ENCODE measurements at places on chromosomes 12 and 14.

GRCh38 chr14:58904776-58905175 is 267.0 kb downstream of the DACT1 start:
- DNase-seq, result no peak

GRCh38 chr14:68703093-68703492 is 89.8 kb downstream of the ZFP36L1 start:
- DNase-seq, result no peak

GRCh38 chr12:63090716-63091115 is 60.3 kb downstream of the AVPR1A start:
- no peak for DNase-seq

DNA sequence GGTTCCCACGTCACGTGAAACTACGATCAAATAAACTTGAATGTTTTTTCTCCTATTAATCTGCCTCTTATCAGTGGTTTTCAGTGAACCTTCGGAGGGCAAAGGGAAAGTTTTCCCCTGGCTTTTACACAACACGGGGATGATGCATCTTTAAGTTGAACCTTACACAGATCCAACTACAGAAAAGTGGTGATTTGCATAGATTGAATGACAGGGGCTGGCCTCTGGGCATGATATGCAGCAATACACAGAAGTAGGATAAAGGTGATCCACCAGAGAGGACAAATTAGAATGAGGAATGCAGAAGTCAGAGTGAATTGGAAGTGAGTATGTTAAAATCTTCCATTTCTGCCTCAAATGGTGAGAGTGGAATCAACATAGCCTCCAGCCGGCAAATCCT is 11.6 kb downstream of the GSG1 start:
- DNase-seq, result no peak

DNA sequence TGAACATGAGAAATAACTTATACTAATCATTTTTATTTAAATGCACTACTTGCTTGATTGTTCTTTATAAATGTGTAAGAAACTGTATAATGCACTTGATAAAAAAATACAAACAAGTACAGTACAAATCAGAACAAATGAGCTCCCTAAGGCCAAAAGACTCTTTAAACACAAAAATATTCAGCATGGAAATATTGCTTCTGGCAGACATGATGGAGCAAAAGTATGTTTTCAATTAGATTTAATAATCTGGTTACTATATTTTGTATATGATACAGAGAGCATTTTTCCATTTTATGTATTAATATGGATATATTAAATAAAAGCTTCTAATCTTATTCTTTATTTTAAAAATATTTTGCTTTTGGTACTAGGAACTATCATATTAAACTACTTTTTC is 800.2 kb upstream of the LRFN5 start:
- no peak for DNase-seq

DNA sequence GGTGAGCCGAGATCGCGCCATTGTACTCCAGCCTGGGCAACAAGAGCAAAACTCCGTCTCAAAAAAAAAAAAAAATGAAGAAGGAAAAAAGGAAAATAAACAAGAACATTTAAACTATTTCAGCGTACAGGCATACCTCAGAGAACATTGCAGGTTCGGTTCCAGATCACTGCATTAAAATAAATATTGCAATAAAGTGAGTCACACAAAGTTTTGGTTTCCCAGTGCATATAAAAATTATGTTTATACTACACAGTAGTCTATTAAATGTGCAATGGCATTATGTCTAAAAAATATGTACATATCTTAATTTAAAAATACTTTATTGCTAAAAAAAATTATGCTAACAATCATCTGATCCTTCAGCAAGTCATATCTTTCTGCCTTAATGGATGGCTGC is 53.5 kb upstream of the PLEKHG6 start:
- DNase-seq, result no peak

DNA sequence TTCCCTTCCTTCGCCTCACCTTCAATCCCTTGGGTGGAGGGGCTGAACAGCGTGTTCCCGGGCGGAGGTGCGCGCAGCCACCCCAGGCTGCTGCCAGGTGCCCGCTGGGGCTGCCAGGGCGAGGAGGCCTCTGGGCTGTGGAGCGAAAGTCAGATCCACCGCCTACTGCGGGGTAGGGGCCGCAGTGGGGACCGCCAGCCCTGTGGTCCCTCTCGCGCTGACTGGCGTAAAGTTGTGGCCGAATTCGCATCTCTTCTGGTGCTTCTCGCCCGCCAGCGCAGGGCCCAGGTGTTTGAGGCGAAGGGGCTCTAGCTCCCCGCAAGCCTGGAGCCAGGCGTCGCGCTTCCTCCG is 6.9 kb upstream of the HOXC4 start:
- DNase-seq, result no peak

- no peak for DNase-seq
These were observed 6.0 kb upstream of the FBXO34 start for GRCh38 chr14:55265197-55265596.

DNA sequence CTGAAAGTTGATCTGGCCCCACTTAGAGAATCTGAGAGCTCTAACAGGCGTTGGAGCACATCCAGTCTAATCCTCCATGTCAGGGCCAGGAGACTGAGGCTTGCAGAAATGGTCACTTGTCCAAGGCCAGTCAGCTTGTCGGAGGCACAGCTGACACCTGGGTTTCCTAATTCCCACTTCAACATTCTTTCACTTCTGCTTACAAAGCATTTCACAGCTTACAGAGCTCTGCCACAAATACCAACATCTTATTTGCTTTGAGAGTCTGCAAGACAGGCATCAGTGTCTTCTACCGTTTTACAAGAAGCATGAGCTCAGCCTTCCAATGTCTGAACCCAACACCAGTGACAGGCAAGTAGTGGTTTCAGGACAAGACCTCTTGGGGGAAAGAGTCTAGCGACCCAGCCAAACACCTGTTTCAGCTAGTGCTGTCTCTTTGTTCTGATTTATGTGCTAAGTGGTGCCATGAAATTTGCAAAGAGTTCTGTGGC is 31.8 kb downstream of the ISCA2 start:
- no peak for DNase-seq

- DNase-seq, result no peak
These were observed 125.8 kb upstream of the EVL start for GRCh38 chr14:99939421-99939820.

DNA sequence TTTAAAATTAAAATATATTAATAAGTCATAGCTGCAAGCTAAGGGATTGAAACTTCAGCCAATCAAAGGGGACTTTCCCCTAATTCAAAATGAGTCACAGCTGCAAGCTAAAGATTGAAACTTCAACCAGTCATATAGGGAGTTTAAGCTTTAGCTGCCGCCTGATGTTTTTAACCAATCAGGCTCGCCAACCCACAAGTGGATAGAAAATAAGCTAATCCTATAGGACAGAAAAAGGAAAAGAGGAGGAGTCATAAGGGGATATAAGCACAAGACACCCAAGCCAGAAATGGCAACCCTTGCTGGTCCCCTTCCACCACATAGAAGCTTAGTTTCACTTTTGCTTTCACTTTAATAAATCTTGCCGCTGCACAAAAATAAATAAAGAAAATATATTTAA is 1154.6 kb downstream of the GALC start:
- DNase-seq, result no peak

All from GM20000 (cell line).